ENCODE measurements at places on chromosomes 6 and 20. TPM values are rescaled to one million over a fixed set of nuclear protein-coding genes. Genes with fewer than 3 reads are reported as not detected.

GRCh38 chr6:169700296-169700695 is 1.5 kb downstream of the WDR27 start:
- H3K27me3 ChIP-seq = no peaks in the 10 kb centered on the region
- H3K36me3 ChIP-seq = peaks cover 32% of the 10 kb centered on the region
- peaks cover 44% of the 10 kb centered on the region for H3K4me1 ChIP-seq
- no peak overlapping the region for H3K27ac ChIP-seq
- DNase-seq = no peak

- no peak overlapping the region for H3K4me3 ChIP-seq
- H3K27me3 ChIP-seq = peaks cover 72% of the 10 kb centered on the region
- no peak overlapping the region for H3K27ac ChIP-seq
- H3K36me3 ChIP-seq = no peaks in the 10 kb centered on the region
Observed at GRCh38 chr6:33114406-33114805, 38.6 kb downstream of the HLA-DPB1 start.

DNA sequence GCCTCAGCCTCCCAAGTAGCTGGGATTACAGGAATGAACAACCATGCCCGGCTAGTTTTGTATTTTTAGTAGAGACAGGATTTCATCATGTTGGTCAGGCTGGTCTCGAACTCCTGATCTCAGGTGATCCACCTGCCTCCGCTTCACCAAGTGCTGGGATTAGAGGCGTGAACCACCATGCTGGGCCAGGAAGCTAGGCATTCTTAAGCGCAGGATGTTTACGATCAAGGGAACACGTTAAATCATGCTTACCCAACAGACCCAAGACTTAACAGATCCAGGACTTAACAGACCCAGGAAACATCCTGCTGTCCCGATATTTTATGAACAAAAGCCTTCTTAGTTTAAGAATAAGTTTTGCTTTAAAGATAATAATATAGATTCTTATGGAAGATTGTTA is 9.1 kb downstream of the PTGIS start:
- peaks cover 33% of the 10 kb centered on the region for H3K27me3 ChIP-seq
- peaks cover 19% of the 10 kb centered on the region for H3K36me3 ChIP-seq
- H3K4me1 ChIP-seq = peaks cover 13% of the 10 kb centered on the region
- H3K27ac ChIP-seq = no peak overlapping the region
- no peak for DNase-seq

DNA sequence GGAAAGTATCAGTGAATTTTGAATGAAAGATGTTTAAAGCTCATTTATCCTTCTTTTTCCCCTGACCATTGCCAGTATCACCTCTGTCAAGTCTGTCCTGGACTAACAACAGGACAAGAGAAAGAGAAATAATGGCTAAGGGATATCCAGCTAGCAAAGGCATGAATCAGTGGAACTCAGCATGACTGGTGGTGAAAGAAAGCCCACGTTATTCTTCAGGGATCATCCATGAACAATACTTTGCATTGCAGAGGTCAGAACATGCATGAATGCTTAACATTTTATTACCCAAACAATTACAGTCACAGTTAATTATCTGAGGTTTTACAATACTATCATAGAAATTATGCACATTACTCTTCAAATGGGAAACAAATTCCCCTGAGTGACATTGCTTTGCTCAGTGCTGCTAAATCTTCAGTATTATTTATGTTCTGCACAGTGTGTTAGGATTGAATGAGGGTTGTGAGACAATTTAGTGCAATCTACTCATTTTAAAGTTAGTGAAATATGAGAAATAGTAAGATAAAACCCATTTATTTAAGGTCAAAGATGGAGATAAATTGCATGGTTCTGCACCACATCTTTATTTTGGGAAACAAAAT is 350.7 kb downstream of the KHDRBS2 start:
- no peak overlapping the region for H3K4me3 ChIP-seq
- no peak overlapping the region for H3K27ac ChIP-seq
- no peaks in the 10 kb centered on the region for H3K27me3 ChIP-seq
- H3K36me3 ChIP-seq = no peaks in the 10 kb centered on the region
- H3K4me1 ChIP-seq = no peaks in the 10 kb centered on the region

DNA sequence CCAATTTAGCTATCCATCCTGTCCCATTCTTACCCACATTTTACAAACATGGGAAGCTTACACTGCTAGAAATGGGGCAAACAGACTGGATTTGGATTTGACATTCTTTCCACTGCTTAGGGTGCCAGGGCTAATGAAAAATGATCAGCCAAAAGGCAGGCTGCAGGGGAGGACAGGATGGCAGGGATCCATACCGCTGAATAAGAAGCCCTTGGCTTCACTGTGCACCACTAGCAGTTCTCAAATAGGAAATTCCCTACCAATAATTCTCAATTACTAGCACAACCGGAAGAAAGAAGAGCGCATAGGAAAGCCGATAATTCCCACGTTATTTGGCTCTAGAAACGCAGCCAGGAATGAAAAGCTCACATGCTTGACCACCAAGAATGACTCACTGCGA is 73.1 kb downstream of the NDUFAF5 start:
- H3K36me3 ChIP-seq = no peaks in the 10 kb centered on the region
- no peak overlapping the region for H3K27ac ChIP-seq
- no peak overlapping the region for H3K4me3 ChIP-seq

Gene ISM1
- total RNA-seq = 2.9 TPM

Gene EDN1
- not detected for total RNA-seq

Gene FNDC1
- total RNA-seq = not detected

Data from activated CD8-positive, alpha-beta T cell treated with anti-CD3 and anti-CD28 coated beads, Interleukin-2, amount 10 ng/mL, durations not matched to agents 7 days and 5 days (primary cell).